ENCODE measurements at places on chromosomes 3 and 15. TPM values are rescaled to one million over a fixed set of nuclear protein-coding genes. Genes with fewer than 3 reads are reported as not detected.

DNA sequence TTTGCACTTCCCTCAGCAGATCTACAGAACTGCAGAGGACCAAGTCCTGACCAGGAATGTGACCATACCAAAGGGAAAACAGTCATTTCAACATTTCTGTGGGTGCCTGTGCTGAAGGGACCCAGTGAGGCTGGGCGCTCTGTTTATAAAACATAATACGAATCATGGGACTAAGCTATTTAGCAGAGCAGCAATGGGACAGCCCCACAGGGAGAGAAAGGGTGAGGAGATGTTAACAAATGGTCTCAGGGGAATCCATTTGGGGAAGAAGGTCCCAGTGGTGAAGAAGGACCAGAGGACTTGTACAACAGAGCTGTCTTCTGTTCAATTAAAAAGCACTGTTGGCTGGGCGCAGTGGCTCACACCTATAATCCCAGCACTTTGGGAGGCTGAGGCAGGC is 1025.4 kb downstream of the FHIT start:
- no peak for DNase-seq

GRCh38 chr3:152893647-152894046 is 58.7 kb downstream of the P2RY1 start:
- DNase-seq = no peak

- no peak for DNase-seq
Measured at GRCh38 chr15:62104401-62104800, 37.6 kb downstream of the C2CD4A start.

DNA sequence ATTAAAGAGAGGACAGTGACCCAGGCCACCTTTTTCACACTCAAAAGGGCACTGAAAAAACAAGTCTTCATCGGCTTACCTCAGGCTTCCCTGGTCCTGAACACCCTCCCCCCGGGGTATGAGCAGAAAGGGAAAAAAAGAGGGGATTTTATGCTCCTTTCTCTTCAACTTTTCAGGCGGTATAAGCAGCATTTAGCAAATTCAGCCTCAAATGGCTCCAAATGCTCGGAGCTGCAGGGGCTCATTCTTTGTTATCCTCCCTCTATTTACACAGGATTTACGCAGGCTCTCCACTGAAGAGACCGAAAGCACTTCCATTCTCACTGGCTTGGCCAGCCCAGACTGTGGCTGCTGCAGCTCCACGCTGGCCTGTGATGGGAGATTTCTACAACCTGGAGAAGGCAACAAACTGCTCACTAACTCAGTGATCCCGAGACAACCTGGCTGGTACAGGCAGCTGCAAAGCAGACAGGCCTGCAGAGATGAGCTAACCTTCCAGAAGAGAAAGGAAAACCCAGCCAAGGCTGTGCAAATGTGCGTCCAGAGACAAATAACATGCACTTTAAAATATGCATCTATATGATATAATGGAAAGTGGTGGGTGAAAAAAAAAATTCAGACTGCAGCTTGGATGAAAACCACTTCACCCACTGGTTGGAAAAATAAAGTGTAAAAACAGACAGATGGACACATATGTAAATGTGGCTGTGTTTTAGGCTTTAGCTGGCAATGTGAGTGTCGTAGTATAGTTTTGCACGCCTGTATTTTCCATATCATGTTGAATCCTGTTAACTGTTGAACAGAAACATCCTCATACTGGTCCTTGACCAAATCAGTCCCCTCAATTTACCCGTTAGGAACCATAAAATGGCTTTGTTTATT is 54.2 kb downstream of the MEIS2 start:
- no peak for DNase-seq

GRCh38 chr3:37197810-37198371 is 23.5 kb upstream of the LRRFIP2 start:
- no peak for DNase-seq

DNA sequence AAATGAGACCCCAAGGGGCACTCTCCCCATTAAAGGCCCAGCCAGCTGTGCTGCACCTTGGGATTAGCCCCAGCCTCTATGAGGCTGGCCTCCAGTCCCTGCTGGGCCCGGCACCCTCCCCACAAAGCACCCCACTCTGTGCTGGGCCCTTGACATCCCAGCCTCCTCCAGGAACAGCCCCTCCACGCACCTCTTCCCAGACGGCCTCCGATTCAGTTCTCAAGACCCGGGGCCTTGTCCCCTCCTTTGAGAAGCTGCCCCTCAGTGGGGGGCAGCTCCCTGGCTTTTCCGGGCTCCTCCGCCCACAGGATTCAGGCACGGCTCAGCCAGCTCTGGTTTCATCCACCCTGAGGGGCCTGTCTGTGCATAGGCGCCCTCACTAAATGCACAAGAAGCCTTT is 144.1 kb downstream of the LRRK1 start:
- DNase-seq = no peak

- DNase-seq = no peak
Measured at GRCh38 chr3:147231111-147231510, 175.2 kb downstream of the ZIC4 start.

DNA sequence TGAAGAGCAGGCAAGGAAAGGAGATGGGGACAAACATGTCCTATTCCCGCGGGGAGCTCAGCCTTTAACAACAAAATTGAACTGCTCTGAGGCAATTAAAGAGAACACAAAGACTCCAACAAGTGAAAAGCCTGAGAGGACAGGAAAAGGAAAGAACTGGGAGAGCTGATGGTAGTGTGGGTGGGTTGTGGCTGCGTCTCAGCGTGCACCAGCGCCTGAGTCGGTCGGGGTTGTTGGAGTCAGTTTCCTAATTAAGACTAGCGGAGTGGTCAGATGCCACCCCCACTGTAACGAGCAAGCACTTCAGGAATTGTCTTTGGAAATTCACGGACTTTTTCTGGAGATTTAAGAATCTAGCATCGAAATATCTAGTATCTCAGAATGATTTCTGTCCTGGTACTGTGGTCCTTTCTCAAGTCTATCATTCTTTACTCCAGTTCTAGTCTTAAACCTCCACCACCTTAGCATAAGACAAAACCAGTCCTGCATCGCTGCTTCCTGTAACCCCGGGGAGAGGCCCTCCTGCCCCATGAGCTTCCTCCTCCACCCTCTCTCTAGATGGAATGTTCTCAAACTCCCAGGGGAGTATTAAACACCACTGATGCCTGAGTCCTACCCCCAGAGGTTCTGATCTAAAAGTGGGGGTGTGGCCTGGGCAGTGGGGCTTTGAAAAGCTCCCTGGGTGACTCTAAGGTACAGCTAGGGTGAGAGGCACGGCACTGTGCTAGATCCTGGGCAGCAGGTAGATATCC is 104.0 kb downstream of the CYP19A1 start:
- DNase-seq = peak; percentile 13

- no peak for DNase-seq
Measured at GRCh38 chr15:34064438-34064837, 25.4 kb upstream of the AVEN start.

DNA sequence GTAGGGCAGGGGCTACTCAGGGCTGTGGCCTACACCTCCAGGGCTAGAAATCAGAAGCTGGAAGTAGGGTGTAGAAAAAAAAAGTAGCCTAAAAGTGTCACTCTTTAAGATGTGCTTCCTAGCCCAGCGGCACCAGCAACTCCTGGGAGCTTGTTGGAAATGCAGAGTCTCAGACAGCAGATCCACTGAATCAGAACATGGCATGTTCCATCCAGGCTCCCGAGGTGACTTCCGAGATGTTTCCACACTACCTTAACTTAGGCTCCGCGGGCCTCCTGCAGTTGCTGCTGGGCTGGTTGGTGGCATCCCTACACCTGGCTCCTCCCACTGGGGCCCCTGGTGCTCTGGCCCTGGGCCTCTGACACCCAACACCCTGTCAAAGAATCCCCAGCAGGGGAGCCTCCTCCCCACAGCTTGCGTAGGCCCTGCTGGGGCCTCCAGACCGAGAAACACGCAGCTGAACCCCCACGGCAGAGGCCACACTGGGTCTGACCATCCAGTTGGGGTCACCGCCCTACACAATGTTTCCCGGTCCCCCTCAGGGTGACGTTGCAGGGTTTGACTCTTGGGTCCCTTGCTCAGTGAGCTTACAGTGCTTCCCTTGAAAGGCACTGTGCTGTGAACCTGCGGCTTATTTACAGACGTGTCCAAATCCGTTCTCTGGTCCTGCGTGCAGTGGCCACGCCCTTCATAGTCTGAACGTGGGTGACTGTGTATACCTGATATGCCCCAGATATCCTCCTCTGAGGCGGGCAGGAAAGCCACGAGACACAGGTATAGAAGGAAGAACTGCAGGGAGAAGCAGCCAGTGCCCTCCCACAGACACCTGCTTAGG is 46.5 kb downstream of the FAM174B start:
- DNase-seq = no peak

DNA sequence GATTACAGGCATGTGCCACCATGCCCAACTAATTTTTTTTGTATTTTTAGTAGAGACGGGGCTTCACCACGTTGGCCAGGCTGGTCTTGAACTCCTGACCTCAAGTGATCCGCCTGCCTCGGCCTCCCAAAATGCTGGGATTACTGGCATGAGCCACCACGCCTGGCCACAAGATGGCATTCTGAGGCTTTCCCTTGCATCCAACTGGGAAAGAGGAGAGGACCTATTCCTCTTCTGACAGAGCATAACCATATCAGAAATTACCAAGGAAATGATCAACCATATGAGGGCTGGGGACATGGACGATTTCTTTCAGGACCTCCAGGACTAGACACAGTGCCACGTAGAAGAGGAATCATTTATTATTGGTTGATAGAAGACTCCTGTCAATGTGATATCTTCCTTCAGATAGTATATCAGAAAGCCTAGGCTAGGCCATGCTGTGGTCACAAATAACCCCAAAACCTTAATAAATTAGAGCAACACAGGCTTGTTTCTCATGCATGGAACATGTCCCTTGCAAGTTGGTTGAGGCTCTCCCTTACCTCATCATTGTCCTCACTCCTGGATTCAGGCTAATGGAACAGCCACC is 372.3 kb upstream of the IL12A start:
- DNase-seq = no peak

DNA sequence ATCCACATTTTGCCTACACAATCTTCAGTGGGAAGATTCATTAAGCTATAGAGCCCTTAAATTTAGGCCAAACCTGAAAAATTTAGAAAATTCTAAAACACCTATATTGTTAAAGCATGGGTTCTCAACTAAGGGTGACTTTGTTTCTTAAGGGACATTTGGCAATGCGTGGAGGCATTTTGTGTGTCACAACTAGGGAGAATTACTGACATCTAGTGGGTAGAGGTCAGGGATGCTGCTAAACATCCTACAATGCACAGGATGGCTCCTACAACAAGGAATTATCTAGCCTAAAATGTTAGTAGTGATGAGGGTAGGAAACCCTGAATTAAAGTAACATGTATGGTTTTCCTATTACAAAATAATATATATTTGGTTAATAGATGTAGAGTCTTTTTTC is 55.8 kb downstream of the TBC1D5 start:
- no peak for DNase-seq

- DNase-seq = peak; percentile 48
Measured at GRCh38 chr3:129240436-129240835, 9.0 kb upstream of the COPG1 start.

DNA sequence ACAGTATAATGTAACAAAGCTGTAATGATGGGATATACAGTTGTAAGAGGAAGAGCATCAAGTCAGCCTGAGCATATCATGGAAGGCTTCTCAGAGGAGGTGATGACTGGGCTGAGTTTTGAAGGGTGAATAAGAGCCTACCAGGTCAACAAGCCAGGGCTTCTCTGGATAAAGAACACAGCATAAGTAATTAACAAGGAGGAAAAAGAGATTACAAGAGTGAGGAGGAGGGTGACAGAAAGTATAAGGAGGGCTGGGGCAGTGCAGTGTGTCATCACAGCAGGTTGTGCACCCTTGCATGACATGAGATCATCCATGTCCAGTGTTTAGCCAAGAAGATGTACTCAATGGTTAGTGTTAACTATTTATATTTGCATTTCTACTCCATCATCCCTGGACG is 16.9 kb upstream of the SPATA12 start:
- no peak for DNase-seq

DNA sequence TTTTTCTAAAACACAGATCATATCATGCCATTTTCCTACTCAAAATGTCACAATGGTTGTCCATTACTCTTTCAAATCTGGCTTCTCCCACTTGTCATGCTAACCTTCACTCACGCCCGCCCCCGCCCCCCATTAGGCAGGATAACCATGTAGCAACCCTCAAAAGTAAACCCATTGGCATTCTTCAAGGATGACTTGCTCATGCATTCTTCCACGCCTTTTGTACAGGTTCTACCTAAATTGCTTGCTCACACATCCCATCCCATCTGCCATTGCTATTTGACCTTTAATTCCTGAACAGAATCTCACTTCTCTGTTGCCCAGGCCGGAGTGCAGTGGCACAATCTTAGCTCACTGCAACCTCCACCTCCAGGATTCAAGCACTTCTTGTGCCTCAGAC is 389.3 kb downstream of the MCTP2 start:
- no peak for DNase-seq

The PLA2G4F gene
- 88.2 TPM for total RNA-seq
